ENCODE measurements at places on chromosomes 1 and 21.

- DNase-seq = no peak
Measured at GRCh38 chr1:206512851-206513180, 5.5 kb downstream of the RASSF5 start.

GRCh38 chr21:41254090-41254700 is 62.4 kb upstream of the FAM3B start:
- DNase-seq = no peak

GRCh38 chr1:88291611-88292354 is 392.3 kb upstream of the PKN2 start:
- DNase-seq = no peak

DNA sequence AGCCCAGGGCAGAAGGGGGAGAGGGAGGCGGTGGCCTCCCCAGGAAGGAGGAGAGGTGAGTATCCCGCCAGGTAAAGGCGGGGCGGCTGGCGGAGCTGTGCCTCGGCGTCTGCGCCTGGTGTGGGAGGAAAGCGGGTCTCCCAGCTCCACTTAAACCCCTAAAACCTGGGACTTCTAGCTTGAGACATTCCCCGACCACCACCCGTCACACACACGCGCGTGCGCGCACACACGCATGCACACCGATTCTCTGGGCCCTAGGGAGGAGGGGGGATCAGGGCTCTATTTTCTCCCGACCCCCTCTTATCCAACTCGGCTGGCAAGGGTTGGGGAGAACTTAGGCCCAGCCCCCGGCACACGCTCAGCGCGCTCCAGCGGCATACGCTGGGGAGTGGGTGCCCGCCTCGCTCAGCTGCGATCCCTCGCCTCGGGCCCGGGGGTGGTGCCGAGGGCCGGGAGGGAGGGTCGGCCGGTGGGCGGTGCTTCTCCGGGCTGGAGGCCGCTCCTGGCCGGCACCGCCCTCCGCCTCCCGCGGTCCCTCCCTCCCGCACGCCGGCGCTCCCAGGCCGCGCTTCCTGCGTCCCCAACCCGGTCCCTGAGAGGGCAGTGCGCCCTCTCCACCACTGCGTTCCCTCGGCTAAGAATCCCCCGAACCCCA is at the start of gene TMEM51:
Gene TMEM51, plus strand, starts transcription at position 564 of the 658 bp plus-strand sequence. CDS start 61,341 bp downstream, outside the sequence.
- DNase-seq = peak; percentile 84

GRCh38 chr21:42941696-42942085 is 16.3 kb upstream of the ERVH48-1 start:
- DNase-seq = no peak

GRCh38 chr1:13681921-13682320 is 18.1 kb upstream of the PRDM2 start:
- DNase-seq = no peak

DNA sequence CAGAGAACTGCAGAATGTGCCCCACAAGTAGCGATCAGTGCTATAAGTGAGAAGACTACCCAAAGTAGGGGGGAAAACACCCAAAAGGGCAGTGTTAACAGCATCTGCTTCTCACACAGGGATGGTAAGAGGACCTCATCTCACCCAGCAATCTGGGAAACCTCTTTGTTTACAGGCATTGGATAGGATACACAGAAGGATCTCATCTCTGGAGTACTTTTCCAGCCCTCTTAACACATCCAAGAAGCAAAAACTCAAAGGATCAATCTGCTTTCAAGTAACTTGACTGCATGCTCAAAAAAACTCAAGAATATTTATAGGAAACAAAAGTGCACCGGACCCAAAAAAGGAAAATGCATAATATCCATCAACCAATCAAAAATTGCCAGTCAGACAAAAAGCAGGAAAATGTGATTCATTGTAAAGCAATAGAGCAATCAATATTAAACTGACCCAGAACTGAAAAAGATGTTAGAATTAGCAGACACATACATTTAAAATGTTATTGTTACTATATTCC is 311.0 kb upstream of the CXADR start:
- DNase-seq = no peak

GRCh38 chr1:222370913-222371675 is 176.8 kb downstream of the HHIPL2 start:
- DNase-seq = no peak

- DNase-seq = no peak
Measured at GRCh38 chr1:29599826-29600225, 363.5 kb downstream of the PTPRU start.

- peak; percentile 96 for DNase-seq
Measured at GRCh38 chr1:114670083-114671010, 498 bp upstream of the DENND2C start.

DNA sequence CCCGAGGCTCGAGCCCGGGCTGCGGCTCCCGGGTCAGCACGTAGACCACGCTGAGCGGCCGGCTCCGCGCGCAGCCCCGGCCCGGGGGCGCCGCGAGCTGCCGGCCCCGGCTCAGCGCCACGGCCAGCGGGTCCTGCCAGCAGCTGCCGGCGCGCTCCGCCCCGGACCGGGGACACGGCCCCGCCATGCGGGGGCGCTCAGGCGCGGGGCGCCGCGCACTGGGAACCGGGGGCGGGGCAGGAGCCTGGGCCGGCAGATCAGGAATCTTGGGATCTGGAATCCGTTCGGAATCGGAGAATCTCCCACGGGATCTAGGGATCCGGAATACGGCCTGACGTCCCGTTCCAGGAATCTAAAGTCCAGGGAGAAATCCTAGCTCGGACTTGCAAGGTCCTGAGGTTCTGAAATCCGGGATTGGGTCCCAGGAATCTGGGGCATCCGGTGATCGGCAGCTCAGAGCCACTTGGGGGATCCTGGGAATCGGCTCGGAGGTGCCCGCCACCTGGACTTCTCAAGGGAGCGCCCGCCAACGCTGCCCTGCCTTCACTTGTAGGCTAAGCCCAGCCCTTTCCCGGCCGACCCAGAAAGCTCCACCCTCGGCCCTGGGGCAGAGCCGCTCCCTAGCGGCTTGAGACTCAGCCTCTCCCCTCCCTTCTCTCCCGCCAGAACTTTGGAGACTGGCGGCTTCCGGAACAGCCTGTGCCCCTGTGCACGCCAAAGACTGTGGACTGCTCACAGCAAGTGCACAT is at the start of gene MAP3K6:
Gene MAP3K6, minus strand, starts transcription at position 551 of the 749 bp plus-strand sequence. Its CDS starts 364 bp downstream, at position 187.
- DNase-seq = peak; percentile 82

DNA sequence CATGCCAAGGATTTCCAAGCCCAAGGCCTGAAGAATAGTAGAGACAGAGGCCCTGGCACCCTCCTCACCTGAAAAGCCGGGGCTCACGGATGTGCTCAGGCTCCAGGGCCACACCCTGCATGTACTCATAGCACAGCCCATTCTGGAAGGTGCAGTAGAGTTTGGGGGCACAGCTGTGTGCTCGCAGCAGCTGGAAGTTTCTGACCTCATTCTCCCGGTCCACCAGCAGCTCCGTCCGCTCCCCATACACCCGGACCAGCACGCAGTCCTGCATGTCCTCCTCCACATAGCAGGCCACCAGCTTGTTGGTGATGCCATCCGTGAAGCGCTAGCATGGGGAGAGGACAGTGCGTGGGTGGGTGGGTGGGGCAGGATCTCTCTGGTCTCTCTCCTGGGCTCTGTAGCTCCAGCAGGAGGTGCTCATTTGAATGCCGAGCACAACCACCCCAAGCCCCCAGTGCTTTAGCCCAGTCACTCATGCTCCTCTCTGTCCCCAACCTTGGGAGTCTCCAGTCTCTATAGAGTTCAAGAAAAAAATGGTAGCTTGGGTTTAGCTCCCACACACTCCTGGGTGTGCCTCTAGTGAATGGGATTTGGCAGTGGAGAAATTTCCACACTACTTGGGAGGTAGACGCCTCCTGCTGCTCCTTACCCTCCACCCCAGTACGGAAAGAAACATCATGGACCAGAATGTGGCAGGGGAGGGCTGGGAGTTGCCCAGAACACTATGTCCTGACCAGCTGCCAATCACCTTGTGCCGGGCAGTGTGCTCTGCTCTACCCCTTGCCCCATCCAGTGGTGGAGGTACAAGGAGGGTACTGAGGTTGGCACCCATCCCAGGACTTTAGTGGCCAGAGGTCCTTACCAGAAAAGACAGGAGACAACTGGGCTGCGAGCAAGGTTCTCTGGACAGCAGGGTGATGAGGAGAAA is 1.9 kb downstream of the ETNK2 start:
- no peak for DNase-seq

- DNase-seq = no peak
Measured at GRCh38 chr1:214967865-214968575, 114.5 kb upstream of the KCNK2 start.

DNA sequence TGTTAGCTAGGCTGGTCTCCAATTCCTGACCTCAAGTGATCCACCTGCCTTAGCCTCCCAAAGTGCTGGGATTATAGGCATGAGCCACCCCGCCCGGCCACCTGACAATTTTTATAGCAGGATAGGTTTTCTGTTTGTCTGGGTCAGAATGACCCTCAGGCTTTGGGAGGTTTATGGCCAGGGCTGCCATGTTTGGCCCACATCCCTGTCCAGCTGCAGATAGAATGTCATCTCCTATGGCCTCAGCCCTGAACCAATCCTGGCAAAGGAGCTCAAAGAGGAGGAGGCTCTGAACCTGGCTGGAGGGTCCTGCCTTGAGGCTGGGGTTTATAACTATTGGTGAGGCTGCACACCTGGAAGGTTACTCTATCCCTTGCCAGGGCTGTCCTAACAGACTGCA is 83.0 kb downstream of the HMGB4 start:
- no peak for DNase-seq

DNA sequence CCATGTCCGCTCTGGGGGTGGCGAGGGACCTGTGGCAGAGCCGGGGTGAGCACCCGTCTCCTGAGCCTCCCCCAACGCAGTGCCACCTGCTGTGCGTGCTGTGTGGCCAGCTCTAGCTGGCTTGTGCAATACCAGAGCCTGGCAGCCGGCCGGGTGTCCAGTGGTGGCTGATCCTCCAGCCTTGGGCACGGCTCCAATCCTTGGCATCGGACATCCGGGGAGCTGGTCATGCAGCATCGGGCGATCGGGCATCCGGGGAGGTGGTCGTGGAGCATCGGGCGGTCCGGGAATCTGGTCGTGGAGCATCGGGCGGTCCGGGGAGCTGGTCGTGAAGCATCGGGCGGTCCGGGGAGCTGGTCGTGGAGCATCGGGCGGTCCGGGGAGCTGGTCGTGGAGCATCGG is 8.1 kb downstream of the SLX9 start:
- no peak for DNase-seq

- no peak for DNase-seq
Measured at GRCh38 chr1:93180723-93181613, at the start of gene CCDC18. Gene CCDC18, plus strand, starts transcription at chr1:93180724. Its CDS starts 2,638 bp downstream, at chr1:93183362.

DNA sequence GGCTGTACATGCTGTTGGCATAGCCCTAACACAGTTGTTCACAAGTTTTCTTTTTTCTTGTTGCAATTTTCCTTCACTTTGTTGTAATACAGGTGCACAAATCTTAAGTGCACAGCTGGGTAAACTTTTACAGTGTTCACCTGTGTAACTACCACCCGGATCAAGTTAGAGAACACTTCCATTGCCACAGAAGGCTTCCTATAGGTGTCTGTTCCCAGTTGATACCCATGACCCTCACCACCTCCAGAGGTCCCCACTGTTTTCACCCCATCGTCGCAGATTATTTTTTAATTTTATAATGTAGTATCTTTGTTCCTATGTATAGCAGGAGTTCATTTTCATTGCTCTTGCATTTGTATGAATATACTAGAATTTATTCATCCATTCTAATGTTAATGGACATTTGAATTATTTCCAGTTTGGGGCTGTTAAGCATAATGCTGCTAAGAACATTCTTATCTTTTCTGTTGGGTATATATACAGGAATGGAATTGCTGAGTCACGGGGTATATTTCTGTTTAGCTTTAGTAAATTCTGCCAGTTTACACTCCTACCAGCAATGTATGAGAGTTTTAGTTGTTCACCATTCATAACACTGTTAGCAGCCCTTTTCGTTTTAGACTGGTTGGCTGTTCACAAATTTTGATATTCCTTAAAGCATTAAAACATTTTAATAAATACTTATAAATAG is 16.4 kb downstream of the SPRTN start:
- no peak for DNase-seq

- no peak for DNase-seq
Measured at GRCh38 chr1:9187004-9187403, 47.6 kb upstream of the H6PD start.

DNA sequence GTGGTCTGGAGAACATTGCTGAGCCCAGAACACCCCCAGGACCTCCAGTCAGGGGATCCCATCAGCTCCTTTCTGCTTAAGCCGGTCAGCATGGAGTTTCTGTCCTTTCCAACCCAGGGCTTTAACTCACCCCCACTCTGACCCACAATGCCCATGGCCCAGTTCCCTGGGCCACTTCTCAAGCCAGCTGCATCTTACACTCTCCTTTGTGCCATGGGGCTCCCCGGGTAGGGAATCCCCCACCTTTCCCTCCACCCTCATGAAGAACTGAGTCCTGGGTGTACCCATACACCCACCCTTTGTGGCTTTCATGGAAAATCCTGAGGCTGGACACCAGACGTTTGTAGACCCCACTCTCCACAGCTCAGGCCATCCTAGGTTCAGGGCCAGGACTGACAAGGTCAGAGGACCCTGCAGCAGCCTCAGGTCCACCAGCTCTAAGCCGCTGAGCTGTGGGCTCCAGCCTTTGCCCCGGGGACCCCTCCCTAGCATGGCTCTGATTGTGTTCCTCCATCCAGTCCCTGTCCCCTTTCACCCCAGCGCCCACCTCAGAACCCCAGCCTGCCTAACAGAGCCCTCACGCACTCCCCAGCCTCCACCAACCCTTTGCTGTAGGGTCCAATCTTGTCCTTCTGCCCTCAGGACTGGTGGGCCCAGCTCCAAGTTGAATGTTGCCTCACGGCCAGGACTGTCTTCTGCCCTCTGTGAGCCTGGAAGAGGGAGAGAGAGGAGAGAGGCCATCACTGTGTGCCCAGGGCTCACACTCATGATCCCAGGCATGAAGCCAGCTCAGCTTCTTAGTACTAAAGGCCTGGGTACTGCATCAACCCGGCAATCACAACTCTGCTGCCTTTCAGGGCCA is 394.8 kb downstream of the MATN1 start:
- no peak for DNase-seq

GRCh38 chr1:195439661-195440060 is 1168.6 kb downstream of the KCNT2 start:
- no peak for DNase-seq

- peak; percentile 92 for DNase-seq
Measured at GRCh38 chr1:3530926-3531818, 76.7 kb downstream of the ARHGEF16 start.

DNA sequence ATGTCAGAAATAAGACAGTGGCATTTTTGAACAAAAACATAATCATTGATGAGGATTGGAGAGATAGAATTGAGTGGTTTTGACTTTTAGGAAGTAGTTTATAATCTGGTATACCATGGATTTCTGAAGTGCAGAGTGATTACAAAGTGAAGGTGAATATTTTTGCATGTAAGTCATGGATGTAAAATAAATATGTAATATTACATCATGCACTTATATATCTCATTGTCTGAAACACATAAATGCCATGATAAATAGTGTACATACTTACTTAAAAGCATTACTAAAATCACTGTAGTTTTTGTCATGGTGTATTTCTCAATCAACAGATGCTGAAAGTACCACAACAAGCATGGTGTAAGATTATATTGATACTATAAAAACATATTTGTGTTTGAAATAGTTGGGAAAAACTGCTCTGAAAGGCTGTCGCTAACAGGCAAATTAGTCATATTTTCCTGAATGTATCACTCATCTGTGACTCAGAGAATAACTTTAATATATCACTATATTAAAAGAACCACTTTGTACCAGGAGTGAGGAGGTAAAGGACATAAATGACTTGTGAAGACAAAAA is 24.8 kb upstream of the RGS18 start:
- DNase-seq = no peak

GRCh38 chr1:214404571-214405213 is 123.7 kb downstream of the SMYD2 start:
- peak; percentile 77 for DNase-seq

Measured in H9 (cell line).